ENCODE measurements at places on chromosomes 3 and 15. TPM values are rescaled to one million over a fixed set of nuclear protein-coding genes. Genes with fewer than 3 reads are reported as not detected.

TRPC1 gene
- 7.7 TPM for total RNA-seq

CNBP gene
- total RNA-seq: 333 TPM

STXBP5L gene
- not detected for total RNA-seq

ZWILCH gene
- total RNA-seq: 46.6 TPM

ACP3 gene
- total RNA-seq: not detected

CCR9 gene
- not detected for total RNA-seq

OR5K2 gene
- not detected for total RNA-seq

ZNF609 gene
- total RNA-seq: 26.9 TPM

LTK gene
- total RNA-seq: 0.06 TPM

SPATA12 gene
- 0.52 TPM for total RNA-seq

PCSK6 gene
- total RNA-seq: 11.9 TPM

TMEM207 gene
- total RNA-seq: not detected

ROPN1 gene
- not detected for total RNA-seq

ALS2CL gene
- total RNA-seq: 6.7 TPM

GLDN gene
- total RNA-seq: not detected

FEZF2 gene
- not detected for total RNA-seq

ZNF502 gene
- 1.8 TPM for total RNA-seq

UCN2 gene
- total RNA-seq: 14.2 TPM

PLSCR5 gene
- not detected for total RNA-seq

HDDC3 gene
- total RNA-seq: 31.9 TPM

SSR3 gene
- total RNA-seq: 197 TPM

SCG3 gene
- 0.20 TPM for total RNA-seq

FGF12 gene
- 0.38 TPM for total RNA-seq

TEX264 gene
- total RNA-seq: 70.4 TPM

ACTRT3 gene
- 3.2 TPM for total RNA-seq

KLHL40 gene
- total RNA-seq: not detected

IGSF11 gene
- total RNA-seq: 4.8 TPM

PROK2 gene
- total RNA-seq: not detected

CHRNA7 gene
- 4.7 TPM for total RNA-seq

KLHL6 gene
- not detected for total RNA-seq

ANKRD63 gene
- total RNA-seq: 0.20 TPM

C3orf22 gene
- total RNA-seq: not detected

SLCO2A1 gene
- total RNA-seq: 0.06 TPM

FAM131A gene
- total RNA-seq: 10.5 TPM

NANOGP8 gene
- total RNA-seq: not detected

ACKR2 gene
- not detected for total RNA-seq

GRK7 gene
- total RNA-seq: not detected

DPPA2 gene
- not detected for total RNA-seq

SCN5A gene
- 1.3 TPM for total RNA-seq

Measured in A549 treated with DMSO at 1 μM for 4 hours (cell line).